ENCODE measurements at places on chromosomes 2 and 18. TPM values are rescaled to one million over a fixed set of nuclear protein-coding genes. Genes with fewer than 3 reads are reported as not detected.

DNA sequence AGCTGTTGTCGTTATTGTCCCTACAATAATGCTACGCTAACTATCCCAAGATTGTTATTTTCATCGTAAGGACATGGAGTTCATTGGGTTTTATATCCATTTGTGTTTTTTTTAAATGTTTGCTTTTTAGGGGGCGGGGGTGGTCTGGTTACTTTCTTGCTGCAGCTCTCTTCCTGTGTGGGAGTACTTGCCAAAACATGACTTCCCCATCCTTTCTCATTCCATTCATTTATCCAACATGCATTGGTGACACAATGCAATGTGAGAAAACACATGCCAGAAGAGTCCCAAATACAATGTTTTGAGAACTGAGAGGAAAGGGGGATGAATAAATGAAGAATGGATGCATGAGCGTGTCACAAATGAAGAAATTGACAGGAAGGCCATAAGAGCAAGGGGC is 55.9 kb downstream of the E2F6 start:
- no peak for DNase-seq

DNA sequence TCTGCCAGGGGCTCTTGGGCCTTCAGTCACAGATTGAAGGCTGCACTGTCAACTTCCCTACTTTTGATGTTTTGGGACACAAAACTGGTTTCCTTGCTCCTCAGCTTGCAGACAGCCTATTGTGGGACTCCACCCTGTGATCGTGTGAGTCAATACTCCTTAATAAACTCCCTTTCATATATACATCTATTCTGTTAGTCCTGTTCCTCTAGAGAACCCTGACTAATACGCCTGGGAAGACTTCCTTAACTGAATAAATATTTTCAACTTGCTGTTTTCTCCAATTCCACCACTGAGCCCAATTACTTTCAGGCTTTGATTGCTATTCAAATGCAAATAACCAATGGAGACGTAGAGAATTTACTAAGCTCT is 61.4 kb upstream of the CCDC195 start:
- peak; percentile 3 for DNase-seq

Gene LDLRAD4
- not detected for total RNA-seq

- no peak for DNase-seq
Measured at GRCh38 chr2:204751472-204751871, 206.2 kb downstream of the PARD3B start.

- DNase-seq: no peak
Measured at GRCh38 chr18:43078478-43079092, 36.9 kb downstream of the RIT2 start.

Gene XPO1
- total RNA-seq: 104 TPM

GRCh38 chr2:30566631-30567030 is 119.6 kb downstream of the LCLAT1 start:
- DNase-seq: no peak

Gene CXCR1
- not detected for total RNA-seq

DNA sequence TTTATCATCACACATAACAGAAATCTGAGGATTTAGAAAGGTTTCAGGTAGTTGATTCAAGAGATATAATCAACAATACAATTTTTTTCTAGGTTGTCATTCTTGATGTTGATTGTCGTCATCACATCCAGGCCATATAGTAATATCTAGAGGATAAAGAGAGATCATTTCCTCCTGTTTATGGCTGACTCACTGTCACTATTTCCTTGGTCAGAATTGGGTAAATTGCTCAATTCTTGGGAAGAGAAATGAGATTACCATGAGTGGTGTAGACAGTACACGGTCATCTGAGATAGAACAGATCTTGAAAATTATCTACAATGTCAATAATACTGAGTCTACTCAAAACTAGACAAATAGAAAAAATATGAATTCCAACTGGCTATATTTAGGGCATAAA is 78.8 kb downstream of the ZNF804A start:
- no peak for DNase-seq

GRCh38 chr2:11796190-11797171 is 50.0 kb downstream of the LPIN1 start:
- DNase-seq: peak; percentile 8

- DNase-seq: no peak
Measured at GRCh38 chr2:127545796-127546195, 10.3 kb downstream of the MYO7B start.

GRCh38 chr2:178807227-178808008 is at the start of gene TTN:
Gene TTN, minus strand, starts transcription at chr2:178807423. Its CDS starts 2,781 bp downstream, at chr2:178804642.
- DNase-seq: no peak

Measured in IMR-90 (cell line).